ENCODE measurements at places on chromosomes 4 and X.

DNA sequence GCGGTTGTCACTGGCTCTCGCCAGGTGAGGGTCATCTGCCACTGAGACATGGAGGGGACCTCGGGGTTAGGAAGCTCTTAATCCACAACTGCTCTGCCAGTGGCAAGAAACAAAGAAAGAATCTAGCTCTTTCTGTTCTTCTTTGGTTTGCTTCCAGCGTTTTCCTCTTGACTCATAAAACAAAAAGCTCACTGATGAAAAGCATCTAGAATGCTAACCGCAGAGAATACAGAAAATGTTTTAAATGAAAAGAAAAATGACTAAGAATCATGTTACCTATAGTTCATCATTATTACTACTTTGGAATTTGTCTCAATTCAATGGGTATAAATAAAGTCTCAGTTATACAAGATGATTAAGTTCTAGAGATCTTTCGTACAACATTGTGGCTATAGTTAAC lies 274.8 kb upstream of the TENM3 start:
- no peak for DNase-seq

DNA sequence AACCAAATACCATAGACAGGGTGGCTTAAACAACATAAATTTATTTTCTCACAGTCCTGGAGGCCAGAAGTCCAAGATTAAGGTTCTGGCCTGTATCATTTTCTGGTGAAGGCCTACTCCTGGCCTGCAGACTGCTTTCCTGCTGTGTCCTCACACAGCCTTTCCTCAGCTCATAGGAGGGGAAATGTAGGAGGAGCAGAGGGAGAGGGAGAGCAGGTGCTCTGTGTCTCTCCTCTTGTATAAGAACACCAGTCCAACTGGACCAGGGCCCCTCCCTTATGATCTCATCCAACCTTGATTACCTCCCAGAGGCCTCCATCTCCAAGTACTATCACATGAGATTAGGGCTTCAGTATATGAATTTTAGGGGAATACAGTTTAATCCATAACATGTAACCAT lies 34.3 kb downstream of the RAPGEF2 start:
- DNase-seq = no peak

DNA sequence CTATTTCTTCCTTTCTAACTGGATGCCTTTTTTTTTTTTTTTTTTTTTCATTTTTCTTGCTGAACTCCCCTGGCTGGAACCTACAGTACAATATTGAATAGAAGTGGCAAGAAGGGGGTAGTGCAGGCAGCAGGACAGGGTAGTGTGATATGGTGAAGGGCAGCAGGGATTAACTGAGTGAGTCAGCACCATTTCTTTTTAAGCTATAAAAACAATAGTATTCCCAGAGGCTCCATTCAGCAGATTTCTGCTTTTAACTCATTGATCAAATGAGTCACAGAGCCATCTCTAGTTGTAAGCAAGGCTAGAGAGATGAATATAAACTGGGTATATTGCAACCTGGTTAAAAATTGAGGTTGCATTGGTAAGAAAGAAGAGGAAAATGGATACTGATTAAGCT lies 53.6 kb upstream of the SETD7 start:
- DNase-seq = no peak

DNA sequence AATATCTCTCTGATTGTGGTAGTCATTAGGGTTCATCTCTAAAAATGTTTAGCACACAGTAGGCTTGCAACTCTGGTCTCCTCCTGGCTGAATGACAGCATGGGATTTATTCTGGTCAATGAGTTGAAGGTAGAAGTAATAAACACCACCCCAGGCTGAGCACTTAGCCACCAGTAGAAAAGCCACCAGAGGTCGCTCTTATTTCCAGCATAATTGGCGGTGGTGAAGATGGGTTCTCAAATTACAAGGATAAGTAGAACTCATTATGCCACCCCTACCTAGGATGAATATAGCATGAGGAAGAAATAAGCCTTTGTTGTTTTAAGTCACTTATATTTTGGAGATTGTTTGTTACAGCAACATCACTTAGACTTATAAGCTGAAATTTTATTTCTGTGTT lies 302.7 kb downstream of the GPM6A start:
- no peak for DNase-seq

DNA sequence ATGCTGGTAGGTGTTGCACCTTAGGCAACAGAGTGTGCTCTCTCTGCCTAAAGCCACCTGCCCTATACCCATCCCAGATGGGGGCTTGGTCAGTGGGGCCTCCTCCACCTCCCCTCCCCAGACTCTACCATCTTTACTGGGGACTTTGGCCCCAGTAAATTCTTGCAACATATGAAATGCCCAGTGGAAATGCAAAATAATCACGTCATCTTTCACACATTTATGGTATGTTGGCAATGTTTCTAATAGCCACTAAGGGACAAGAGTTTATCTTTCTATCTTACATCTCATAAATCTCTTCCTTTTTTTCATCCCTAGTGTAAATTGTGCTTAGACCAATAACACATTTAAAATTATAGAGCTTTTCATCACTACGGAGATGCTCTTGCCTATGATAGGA lies 103.0 kb upstream of the MAML3 start:
- no peak for DNase-seq

Measured in omental fat pad (tissue), 4 donors.